Trophoblast cell (in vitro differentiated cells and primary cell): ENCODE measurements at places on chromosomes 1 and 21.

GRCh38 chr1:3986686-3987218, 86.7 kb upstream of the C1orf174 start:
- H3K27me3 ChIP-seq = no peaks in the 10 kb centered on the region
- no peak overlapping the region for H3K4me3 ChIP-seq
- H3K27ac ChIP-seq = no peak overlapping the region
- DNase-seq = no peak
- H3K36me3 ChIP-seq = no peaks in the 10 kb centered on the region

DNA sequence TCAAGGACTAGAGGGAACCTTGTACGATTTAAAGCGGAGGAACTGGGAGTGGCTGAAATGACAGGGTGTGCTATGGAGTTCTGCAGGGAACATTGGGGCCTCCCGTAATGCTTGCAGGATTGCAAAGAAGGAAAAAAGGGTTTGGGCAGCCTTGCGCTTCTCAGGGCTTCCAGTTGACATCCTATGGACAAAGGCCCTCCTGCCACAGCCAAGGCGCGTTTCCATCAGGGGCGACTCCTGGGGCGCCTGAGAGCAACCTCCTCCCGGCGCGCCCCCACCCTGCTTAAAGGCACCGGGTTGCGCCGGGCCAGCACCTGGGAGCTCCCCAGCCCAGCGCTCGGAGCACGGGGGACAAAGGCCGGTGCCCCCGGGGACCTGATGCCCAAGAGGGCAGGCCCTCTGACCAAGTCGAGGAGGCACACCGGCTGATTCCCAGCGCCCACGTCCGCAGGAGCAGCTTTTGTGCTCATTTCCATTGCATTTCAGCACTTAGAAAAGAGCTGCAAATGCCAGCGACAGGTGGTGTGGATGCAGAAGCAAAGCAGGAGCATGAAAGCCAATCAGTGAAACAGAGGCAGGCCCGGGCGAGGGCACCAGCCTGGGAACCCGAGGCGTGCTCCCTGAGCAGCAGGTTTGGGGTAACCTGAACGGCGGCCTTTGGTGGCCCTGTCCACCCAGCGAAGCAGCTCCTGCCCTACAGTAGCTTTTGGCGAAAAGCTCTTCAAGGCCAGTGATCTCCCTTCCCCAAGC, 17.6 kb upstream of the RNF187 start:
- peaks cover 23% of the 10 kb centered on the region for H3K27me3 ChIP-seq
- no peaks in the 10 kb centered on the region for H3K4me1 ChIP-seq
- H3K36me3 ChIP-seq = no peaks in the 10 kb centered on the region
- no peak for DNase-seq
- no peak overlapping the region for H3K4me3 ChIP-seq

DNA sequence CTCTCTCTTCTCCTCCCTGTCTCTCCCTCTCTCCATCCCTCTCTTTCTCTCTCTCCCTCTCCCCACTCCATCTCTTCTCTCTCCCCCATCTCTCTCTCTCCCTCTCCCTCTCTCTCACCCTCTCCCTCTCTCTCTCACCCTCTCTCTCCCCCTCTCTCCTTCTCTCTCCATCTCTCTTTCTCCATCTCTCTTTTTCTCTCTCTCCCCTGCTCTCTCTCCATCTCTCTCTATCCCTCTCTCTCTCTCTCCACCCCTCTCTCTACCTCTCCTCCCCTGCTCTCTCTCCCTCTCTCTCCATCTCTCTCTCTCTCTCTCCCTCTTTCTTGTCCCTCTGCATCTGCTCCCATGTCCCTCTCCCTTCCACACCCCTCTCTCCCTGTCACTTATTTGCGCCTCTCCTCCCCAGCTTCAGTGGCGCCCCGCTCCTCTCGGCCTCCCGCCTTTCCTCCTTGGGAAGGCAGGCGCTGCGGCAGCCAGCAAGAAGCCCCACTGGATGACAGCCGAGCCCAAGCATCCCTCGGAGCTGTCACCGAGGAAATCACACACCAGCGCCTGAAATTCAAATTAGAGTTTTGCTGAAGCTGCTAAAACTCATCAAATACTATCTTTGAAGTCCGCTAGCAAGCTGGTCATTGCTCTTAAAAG, 15.3 kb upstream of the EPHA8 start:
- no peaks in the 10 kb centered on the region for H3K27me3 ChIP-seq
- no peak overlapping the region for H3K27ac ChIP-seq
- no peaks in the 10 kb centered on the region for H3K36me3 ChIP-seq

GRCh38 chr1:11708554-11709350, 17.2 kb downstream of the DRAXIN start:
- no peak overlapping the region for H3K4me3 ChIP-seq
- H3K27ac ChIP-seq = no peak overlapping the region
- no peaks in the 10 kb centered on the region for H3K27me3 ChIP-seq
- no peaks in the 10 kb centered on the region for H3K4me1 ChIP-seq
- H3K36me3 ChIP-seq = no peaks in the 10 kb centered on the region

DNA sequence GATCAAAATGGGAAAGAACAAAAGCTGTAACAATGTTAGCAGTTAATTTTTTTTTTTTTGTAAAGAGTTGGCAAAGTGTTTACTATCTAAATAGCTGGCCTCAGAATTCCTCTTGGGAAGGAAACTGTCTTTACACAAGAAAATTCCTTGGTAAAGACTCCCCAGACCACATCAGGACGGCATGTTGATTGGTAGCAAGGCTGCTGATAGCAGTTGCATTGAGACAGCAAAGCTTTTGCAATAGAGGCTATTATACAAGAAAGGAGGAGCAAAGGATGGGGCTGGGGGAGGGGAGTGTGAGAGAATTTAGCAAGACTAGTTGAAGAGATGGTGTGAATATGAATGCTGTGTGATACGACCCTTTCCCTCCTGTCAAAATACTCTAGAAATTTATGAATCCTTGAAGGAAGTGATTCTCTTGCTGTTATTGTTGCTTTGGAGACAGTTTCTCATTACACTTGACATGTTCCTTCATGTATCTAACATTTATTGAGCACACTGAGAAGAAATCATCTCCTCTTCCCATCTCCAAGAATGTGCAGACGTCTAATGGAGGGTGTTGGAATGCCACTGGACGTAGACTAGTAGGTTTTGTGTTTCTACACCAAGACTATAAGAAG, 355.6 kb downstream of the SIPA1L2 start:
- no peak overlapping the region for H3K4me3 ChIP-seq
- no peaks in the 10 kb centered on the region for H3K4me1 ChIP-seq
- H3K36me3 ChIP-seq = no peaks in the 10 kb centered on the region

GRCh38 chr1:48947761-48948537, 171.3 kb upstream of the BEND5 start:
- no peaks in the 10 kb centered on the region for H3K27me3 ChIP-seq
- H3K36me3 ChIP-seq = no peaks in the 10 kb centered on the region
- DNase-seq = no peak
- H3K4me3 ChIP-seq = no peak overlapping the region
- H3K4me1 ChIP-seq = no peaks in the 10 kb centered on the region
- no peak overlapping the region for H3K27ac ChIP-seq

- H3K27ac ChIP-seq = no peak overlapping the region
- no peaks in the 10 kb centered on the region for H3K4me1 ChIP-seq
- H3K27me3 ChIP-seq = no peaks in the 10 kb centered on the region
- no peak overlapping the region for H3K4me3 ChIP-seq
Observed at GRCh38 chr1:59070610-59071009, 226.3 kb upstream of the FGGY start.
